ENCODE measurements at places on chromosomes 6 and 20. TPM values are rescaled to one million over a fixed set of nuclear protein-coding genes. Genes with fewer than 3 reads are reported as not detected.

The HSPA12B gene
- 17.8 TPM for total RNA-seq

The PARD6B gene
- total RNA-seq, result 31.1 TPM

The CHD6 gene
- total RNA-seq, result 109 TPM

The OLIG3 gene
- not detected for total RNA-seq

The STX11 gene
- 2.2 TPM for total RNA-seq

The BEND6 gene
- 5.8 TPM for total RNA-seq

The ADTRP gene
- total RNA-seq, result 13.3 TPM

The LPA gene
- 0.93 TPM for total RNA-seq

The TUBB2B gene
- total RNA-seq, result 434 TPM

The SLC12A5 gene
- 31.2 TPM for total RNA-seq

The MAP3K7 gene
- 73.2 TPM for total RNA-seq

The KCNK17 gene
- total RNA-seq, result 0.33 TPM

The SLC17A3 gene
- total RNA-seq, result not detected

The SNX9 gene
- total RNA-seq, result 26.4 TPM
